NCI-H1048 (cell line): ENCODE measurements at places on chromosomes 5 and 9.

- peak; percentile 23 for DNase-seq
These were observed 132.9 kb upstream of the ACO1 start for GRCh38 chr9:32251539-32251938.

- no peak for DNase-seq
These were observed 185.0 kb downstream of the SREK1 start for GRCh38 chr5:66329078-66329477.

DNA sequence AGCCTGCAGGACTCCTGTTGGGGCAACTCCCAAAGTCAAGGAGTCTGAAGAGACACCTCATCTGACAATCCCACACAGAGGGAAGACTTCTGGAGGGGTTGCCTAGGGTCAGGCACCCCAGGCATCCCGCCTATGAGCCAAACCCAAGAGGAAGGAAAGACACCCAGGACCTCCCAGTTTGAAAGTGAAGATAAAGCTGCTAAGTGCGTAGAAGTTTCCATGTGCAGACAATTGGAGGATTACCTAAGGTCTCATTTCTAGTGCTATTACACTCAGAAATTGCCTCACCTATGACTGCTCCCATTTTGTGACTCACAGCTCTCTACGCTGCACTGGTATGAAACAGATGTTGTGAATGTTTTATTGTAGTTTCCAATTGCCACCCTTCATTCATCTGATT is 322.9 kb downstream of the SLIT3 start:
- no peak for DNase-seq

- DNase-seq, result no peak
These were observed 48.5 kb downstream of the GDNF start for GRCh38 chr5:37791321-37791720.

GRCh38 chr5:142133330-142134206 is 25.0 kb downstream of the NDFIP1 start:
- DNase-seq, result no peak

DNA sequence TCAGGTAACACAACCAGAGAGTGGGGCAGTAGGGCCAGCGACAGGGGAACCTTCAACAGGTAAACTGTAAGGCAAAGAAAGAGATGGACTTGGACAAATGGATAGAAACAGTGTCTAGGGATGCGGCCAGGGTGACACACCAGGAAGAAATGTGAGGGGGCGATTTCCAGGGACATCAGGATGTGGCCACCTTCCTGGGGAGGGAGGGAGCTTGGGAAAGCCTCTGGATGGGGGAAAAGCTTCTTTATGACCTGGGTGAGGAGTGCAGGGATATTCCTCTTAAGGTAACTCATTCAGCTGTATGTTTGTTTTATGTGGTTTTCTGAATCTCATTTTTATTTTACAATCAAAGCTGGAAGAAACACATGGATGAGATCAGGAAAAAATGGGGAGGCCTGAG is 11.9 kb upstream of the NXNL2 start:
- DNase-seq, result no peak

DNA sequence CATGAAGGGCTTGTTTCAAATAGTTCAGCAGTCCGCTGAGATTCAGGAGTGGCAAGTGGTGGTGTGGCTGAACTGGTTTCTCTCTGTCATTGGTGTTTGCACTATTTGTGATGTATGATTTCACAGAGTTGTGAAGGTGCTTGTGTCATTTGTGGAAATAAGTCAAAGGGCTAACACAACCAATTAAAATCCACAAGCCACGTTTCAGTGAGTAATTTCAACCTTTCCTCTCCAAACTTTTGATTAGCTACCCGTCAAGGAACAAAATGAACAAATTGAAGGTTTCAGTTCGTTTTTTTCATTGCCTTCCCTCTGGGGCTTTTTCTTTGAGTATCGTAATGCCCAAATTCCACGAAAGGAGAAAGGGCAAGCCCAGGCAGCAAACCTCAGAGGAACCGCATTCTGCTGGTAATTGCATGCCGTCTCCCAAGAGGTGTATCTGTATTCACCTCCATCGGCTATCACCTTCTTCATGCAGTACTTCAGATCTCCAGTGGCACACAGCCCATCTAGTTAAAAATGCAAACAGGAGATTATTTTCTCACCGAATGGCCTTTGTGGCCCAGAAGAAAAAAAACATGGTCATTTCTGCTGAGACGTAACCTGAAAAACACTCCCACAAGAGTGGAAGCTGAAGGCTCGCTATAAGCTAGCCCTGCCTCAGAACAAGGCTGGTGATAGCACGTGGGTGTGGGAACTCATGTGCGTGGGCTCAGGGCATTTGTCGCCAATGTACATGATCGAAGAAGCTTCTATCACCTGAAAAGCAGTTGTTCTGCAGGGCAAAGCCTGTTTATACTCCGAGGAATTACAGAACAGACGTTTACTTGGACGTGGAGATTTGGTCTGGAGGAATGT is 197.1 kb downstream of the NR3C1 start:
- DNase-seq, result no peak

DNA sequence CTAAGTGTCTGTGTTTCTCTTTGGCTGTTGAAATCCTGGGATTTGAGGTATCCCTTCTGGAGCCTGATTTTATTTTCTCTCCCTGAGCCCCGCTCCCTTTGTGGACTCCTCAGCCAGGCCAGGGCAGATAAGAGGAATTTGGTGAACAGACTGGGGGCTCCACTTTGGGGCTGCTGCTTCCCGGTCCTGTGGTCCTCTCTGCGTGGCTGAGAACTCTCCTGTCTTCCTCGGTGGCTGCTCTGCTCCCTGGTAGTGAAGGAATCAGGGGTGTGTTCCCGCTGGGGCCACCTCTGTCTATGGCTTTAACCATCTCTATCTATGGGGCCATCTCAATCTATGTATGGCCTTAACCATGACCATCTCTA is 71.7 kb upstream of the SH3PXD2B start:
- no peak for DNase-seq

DNA sequence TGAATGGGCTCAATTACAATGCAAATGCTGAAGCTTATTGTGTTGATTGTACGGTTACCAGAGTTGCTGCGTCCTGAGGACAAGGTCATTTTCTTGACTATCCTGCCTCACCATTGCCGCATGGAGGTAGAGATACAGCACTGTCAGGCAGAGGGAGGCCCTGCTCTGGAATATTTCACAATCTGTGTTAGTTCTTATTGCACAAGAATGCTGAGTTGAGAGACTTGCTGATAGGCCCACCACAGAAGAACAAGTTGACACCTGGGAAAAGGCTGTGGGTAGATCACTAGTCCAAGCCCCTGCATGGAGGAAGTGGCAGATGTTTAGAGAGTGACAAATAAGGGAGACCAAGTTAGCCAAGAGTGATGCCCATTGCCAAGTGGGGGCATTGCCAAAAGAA is 344.5 kb upstream of the ITGA1 start:
- DNase-seq, result no peak

GRCh38 chr5:173315495-173316338 is 12.5 kb downstream of the STC2 start:
- no peak for DNase-seq

- DNase-seq, result no peak
These were observed 26.6 kb upstream of the POMT1 start for GRCh38 chr9:131475956-131476776.

- DNase-seq, result no peak
These were observed 95.6 kb downstream of the ARSB start for GRCh38 chr5:78889369-78890140.

DNA sequence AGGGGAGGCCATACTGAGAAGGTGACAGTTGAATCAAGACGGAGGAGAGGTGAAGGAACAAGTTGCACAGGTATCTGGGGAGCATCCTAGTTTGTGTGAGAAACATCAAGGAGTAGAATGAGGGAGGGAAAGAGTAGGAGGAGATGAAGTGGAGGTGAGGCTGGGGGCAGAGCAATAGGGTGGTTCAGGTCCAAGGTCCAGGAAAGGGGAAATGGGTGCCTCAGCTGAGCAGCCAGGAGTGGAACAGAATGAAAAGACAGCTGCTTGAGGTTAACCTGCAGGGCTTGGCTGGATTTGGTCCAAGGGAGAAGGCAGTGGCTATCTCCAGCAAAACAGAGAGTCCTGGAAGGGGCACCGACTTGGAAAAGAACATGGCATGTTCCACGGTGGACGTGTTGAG is 5.3 kb downstream of the SLC1A1 start:
- DNase-seq, result no peak

- DNase-seq, result no peak
These were observed 73.0 kb downstream of the SPTLC1 start for GRCh38 chr9:92042260-92042659.

GRCh38 chr9:15390201-15390600 is 32.5 kb upstream of the SNAPC3 start:
- no peak for DNase-seq

DNA sequence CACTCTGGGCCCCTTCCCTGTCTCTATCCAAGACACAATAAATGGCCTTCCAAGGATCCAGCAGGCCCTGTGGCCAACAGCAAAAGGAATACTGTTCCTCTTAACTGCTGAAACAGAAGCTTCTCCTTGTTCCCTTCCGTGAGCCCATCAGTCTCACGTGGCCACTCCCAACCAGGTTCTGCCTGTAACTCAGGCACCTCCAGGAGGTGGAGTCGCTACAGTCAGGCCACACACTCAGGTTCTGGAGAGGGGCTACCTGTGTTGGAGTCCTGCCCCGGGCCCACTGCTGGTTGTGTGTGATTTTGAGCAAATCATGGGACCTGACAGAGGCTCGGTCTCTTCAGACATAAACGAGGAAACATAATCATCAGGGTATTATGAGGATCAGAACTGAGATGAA is 10.3 kb downstream of the FAT2 start:
- no peak for DNase-seq

DNA sequence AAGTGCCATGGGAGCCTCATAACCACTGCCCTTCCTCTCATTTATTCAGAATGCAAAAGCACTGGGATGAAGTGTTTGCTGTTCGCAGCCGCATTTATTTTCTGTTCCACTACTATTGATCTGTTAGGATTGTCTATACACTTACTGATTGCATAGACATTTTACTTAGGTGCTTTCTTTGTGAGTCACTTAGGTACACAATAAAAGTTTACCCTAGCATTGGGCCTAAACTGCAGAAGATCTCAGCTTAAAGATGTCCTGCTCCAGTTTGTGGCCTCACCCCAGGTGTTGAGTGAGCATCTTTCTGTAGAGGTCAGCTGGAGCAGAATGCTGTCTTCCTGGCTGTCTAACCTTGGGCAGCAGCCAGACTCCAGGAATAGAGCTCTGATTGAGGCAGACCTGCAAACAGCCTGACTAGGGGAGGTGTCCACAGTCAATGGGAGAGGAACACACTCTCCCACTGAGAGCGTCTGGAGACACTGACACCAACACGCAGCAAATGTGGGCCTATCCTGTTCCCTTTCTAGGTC is 54.0 kb downstream of the GPR21 start:
- DNase-seq, result no peak

DNA sequence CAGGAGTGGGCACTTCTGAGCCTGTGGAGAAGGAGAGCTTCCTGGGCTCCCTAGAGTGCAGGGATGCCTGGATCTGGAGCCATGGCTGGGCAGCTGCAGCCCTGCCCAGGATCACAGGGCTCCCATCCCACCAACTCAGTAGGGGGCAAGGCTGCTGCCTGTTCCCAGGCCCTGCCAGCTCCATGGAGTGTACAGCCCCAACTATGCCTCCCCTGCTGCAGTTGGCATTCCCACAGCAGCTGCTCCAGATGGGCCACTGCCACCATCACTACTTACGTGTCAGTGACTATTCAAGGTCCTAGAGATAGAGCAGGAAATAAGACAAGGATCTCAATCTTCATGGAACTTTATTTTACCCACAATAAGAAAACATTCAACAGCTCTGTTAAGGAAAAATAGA is 107.1 kb upstream of the TNPO1 start:
- no peak for DNase-seq

DNA sequence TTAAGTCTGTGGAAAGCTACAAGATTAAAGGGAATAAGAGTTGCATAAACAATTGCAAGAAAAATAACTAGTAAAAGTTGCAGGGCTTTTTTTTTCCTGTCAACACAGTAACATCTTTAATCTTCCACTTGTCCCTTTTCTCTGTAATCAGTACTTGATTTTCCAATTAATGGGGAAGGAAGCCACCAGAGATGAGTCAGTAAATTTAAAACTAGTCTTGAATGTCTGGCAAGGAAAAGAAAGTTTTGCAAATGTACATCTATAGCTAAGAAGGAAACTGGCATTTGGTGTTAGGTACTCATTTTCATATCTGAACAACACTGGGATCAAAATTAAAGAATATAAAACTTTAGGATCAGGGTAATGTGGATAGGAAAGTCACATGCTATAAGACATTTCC is 17.1 kb downstream of the DAP start:
- DNase-seq, result no peak

- DNase-seq, result no peak
These were observed 424 bp downstream of the HNRNPA0 start for GRCh38 chr5:137753691-137754187.

- DNase-seq, result no peak
These were observed 134.1 kb upstream of the IFNE start for GRCh38 chr9:21616082-21616778.

DNA sequence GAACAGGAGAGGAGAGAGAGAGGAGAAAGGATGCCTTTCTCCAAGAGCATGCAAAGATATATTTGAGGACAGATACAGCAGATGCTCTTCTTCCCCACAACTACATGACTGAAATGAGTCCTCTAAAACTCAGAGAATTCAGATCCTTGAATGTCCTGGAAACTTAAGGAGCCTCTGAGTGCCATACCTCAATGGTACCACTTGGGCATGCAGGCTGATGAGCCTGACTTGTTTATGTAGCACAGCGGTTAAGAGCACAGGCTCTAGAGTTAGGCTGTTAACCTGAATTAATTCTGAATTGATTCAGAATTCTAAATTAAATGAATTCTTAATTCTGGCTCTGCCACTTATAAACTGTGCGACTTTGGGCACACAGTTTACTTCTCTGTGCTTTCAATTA is 5.7 kb downstream of the PLPPR1 start:
- DNase-seq, result no peak

GRCh38 chr9:81125446-81126092 is 563.8 kb downstream of the TLE1 start:
- no peak for DNase-seq

DNA sequence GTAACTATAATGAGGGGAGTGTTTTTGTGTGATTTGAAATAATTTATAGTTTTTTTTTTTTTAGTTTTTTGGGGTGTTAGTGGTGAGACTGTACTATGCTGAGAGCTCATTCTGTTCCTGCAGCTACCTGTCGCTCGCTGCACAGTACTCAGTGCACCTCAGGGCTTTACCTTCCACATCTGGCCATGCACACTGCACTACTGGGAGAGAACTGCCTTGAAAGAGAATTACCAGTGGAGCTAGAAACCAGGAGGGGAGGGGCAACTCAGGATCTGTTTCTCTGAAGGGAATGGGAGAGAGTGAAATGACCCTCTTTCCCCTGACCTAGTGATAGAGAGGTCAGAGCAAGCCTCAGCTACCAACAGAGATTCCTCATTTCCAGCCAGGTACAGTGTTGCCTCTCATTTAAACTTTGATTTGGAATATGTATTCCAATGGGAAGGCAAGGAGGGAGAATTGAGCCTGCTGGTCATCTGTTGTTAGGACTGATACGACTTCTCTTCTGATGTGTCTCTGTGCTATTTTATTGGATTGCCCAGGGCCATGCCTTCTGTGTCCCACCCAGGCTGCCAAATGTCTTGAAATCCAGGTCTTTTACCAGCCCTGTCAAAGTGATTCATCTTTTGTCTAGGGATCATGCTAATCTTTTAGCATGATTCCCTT is 8.9 kb downstream of the ATG10 start:
- no peak for DNase-seq
